ENCODE measurements at places on chromosomes 11 and 22.

DNA sequence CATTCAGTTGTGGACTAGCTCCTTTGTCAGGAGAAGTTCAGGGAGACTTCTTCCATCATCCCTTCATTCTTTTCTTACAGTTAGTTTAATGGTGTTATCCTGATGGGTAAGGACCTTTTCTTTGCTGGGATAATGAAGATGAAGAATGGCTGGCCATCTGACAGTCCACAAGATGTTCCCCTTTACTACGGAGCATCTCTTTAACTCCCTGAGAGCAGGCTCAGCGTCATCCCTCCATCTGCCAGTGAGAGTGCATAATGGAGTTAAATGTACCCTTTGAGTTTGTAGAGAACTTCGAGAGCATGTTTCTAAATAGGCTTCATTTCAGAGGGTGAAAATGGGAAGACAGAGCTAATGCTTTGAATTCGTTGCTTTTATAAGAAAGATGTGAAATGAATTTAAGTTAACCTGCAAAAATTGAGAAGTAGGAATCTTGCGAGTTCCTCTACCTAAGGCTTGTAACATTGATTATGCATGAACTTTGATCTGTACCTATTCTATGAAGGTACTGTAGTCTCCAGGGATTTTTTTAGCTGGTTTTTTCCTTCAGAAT, 1.7 kb downstream of the EP300 start:
- DNase-seq: peak; percentile 54

GRCh38 chr11:121520243-121521144, 67.7 kb upstream of the SORL1-AS1 start:
- no peak for DNase-seq

- DNase-seq: no peak
These were observed 12.1 kb upstream of the KCTD17 start for GRCh38 chr22:37039466-37039865.

DNA sequence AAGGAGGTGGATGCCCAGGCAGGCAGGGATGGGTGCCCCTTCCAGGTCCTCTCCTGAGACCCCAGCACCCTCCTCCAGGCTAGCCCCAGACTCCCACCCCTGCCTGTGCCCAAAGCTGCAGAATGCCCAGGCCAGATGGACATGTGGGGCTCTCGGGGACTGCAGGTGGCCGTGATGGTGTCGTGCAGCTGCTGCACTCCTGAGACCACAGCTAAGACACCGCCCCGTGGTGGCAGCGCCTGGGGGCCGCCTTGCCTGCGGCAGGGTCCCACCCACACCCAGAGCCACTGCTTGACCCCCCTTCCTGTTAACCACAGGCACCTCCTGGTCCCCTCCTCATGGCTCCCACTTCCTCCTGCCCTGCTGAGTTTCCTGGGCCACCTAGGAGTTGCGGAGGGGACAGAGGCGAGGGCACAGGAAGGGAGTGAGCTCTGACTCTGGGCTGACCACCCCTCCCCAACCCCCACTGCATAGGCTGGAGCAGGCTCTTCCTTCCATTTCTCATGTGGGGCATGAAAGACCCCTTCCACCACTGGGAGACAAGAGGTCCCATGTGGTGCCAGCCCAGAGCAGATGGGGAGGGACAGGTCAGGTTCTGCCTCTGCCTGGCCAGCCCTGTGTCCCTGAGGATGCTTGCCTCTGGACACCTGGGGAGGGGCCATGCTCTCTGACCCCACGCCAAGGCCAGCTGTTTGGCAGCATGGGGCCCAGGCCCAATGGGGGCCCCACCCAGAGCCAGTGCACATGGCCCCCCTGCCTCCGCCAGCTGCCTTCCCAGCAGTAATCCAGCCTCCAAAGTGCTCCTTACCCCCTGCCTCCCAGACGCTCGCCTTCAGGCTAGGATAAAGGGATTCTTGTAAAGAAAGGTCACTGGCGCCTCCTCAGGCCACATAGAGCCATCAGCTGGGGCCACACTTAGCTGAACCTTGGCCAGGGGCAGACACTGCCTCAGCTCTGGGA, 29.3 kb downstream of the OSBPL5 start:
- DNase-seq: peak; percentile 77

- DNase-seq: no peak
These were observed 21.0 kb downstream of the FLI1 start for GRCh38 chr11:128714881-128715280.

GRCh38 chr11:83881428-83881827, 595.3 kb upstream of the CCDC90B start:
- no peak for DNase-seq

DNA sequence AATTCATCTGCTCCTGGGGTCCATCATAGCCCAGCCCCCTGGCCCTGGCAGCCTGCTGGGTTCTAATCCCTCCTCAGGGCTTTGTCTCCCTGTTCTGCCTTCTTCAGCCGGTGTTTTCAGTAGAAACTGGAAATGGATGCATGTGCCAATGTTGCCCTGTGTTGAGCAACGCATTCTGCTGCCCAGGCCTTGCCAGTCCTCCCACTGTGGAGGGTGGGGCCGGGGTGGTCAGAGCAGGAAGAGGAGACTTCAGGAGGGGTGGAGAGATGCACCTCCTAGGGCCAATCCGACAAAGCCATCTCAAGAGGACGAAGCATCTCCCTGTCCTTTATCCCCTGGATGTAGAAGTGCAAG, 27.6 kb upstream of the ZBTB16 start:
- DNase-seq: no peak

- no peak for DNase-seq
These were observed 61.4 kb upstream of the CHRM4 start for GRCh38 chr11:46452918-46453517.

DNA sequence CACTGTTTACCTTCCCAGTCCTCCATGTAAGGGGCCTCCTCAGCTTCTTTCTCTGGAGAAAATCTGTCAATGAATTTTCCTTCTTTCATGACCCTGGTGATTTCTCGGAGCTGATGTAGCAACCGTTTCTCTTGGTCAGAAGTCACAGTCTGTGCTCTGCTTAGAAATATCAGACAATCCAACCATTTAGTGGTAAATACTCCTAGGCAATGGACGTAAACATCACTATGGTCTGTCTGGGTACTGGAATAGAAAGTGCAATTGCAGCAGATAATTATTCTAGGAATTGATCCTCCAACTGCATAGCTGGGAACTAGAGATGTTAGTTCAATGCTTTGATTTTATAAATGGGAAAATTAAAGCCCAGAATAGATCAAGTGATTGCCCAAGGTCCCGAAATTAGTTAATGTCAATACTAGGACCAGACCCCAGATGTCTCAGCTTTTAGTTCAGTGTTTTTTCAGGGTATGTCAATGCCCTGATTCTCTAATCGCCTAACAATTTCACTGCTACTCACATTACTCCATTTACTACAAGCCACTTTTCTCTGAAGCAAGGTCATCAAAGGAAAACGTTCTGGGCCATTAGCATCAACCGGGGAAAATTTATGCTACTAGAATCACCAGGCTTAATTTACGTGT, 42.1 kb downstream of the RIC3 start:
- DNase-seq: no peak

GRCh38 chr11:60530454-60531100, 15.4 kb downstream of the MS4A13 start:
- no peak for DNase-seq

- DNase-seq: no peak
These were observed 34.8 kb upstream of the VWA5A start for GRCh38 chr11:124080327-124081001.

- no peak for DNase-seq
These were observed 25.5 kb downstream of the NNMT start for GRCh38 chr11:114321621-114322257.

DNA sequence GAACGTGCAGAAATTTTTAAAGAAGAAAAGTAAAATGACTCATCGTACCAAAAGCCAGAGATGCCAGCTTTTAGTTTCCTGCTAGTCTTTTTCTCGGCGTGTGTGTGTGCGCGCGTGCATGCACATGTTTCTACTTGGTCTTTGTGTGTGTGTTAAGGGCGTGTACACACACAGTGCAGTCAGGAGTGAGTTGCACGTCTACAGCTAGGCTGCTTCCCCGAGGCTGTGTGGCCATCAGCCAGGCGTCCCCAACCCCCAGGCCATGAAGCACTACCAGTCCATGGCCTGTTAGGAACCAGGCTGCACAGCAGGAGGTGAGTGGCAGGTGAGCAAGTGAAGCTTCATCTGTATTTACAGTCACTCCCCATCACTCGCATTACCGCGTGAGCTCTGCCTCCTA, 36.4 kb downstream of the KCNQ1 start:
- no peak for DNase-seq

DNA sequence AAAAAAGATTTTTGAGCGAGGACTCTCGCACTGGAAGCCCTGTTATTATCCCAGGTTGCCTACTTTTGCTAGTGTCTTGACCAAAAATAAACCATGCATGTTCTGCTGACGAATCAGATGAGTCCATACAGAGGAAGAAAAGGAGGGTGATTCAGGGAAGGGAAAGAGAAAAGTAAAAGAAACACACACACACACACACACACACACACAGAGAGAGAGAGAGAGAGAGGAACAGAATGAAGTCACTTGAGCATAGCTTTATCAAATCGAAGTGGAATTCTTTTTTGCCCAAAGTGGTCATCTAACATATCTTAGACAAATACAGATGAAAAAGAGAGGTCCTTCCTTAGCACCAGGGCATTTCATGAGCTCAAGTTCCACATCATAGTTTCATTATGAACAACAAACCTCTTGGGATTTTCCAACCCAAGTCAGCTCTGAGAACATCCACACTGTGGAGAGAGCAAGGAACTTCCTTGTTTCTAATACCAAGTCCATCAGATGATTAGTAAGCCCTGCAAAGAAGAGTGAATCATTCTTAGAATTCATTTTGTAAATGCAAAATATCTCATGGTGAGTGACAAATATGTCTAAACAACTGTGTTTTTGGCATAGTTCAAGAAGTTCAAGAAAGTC, 7.7 kb upstream of the MMP12 start:
- DNase-seq: no peak

DNA sequence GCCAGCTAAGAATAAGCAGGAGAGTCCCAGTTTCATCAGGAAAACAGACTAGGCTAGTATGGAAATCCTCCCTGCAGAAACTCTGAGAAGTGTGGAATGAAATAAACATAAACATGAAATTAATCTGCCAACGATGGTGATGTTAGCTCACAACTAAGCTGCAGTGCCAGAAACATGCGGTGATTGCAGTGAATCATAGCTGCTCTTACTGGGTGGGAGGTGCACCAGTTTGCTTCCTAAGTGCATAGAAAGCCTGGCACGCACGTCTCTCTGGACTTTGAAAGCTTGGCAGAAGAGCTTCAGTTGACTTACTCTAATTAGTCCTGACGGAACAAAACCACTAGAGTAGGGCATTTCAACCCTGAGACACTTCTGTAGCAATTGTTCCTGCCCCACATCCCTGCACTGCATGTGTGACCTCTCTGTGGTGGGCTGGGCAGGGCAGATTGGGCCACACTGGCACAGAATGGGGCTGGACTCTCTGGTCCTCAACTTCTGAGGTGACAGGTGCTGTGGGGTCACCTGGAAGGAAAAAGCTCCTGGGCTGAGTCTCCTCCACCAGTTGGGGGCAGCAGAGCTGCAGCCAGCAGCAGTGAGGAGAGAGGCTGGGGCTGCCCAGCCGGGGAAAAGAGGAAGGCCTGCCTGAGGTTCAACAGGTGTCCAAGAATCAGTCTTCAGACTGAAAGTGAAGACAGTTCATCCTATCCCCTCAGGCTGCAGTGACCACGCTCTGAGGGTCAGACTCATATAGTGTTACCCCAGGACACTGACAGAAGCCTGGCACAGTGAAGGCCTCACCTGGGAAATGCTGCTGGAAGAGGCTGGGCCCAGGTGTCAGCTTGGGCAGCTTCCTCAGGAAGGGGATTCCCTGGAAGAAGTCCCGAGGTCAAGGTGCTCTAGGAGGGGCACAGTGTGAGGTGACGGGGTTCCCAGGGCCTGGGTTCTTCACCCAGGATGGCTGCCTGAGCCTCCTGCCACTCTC, 40.5 kb downstream of the GGTLC2 start:
- DNase-seq: peak; percentile 55

- DNase-seq: no peak
These were observed 1.4 kb upstream of the TP53I11 start for GRCh38 chr11:44952082-44952481.

DNA sequence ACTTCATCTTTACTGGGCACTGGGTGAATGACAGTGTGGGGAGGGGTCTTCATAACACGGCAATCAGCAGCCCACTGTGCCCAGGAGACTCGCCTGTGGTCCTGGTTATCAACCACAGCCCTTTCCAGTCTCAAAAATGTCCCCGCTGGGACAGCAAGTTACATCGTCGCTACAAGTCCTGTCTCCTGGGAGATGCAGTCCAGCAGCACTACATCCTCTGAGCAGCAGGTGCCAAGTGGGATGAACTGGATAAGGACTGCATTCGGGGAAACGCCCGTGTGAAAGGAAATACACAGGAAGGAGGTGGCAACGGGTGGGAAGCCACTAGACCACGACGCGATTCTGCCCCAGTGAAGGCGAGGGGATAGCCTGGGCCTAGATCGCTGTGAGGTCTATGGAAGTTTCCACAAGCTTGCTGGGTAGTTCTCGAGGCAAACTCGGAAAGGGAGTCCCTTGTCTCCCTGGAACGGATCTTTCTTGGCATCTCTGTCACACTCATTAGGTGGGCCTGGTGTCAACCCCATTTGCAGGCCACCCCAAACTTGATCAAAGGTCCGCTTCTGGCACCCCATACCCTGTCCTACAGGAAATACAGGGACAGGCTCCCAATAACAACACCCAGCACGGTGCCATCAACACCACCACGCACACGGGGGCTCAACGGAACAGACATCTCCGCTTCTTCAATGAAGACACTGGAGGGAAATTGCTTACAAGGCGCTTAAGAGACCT, 4.4 kb downstream of the ASCL2 start:
- DNase-seq: no peak

GRCh38 chr11:23859087-23859486, 637.8 kb upstream of the LUZP2 start:
- DNase-seq: no peak

- no peak for DNase-seq
These were observed 108.6 kb upstream of the ASPHD2 start for GRCh38 chr22:26320447-26320846.

GRCh38 chr11:134429106-134429505, 17.1 kb upstream of the B3GAT1 start:
- DNase-seq: no peak

DNA sequence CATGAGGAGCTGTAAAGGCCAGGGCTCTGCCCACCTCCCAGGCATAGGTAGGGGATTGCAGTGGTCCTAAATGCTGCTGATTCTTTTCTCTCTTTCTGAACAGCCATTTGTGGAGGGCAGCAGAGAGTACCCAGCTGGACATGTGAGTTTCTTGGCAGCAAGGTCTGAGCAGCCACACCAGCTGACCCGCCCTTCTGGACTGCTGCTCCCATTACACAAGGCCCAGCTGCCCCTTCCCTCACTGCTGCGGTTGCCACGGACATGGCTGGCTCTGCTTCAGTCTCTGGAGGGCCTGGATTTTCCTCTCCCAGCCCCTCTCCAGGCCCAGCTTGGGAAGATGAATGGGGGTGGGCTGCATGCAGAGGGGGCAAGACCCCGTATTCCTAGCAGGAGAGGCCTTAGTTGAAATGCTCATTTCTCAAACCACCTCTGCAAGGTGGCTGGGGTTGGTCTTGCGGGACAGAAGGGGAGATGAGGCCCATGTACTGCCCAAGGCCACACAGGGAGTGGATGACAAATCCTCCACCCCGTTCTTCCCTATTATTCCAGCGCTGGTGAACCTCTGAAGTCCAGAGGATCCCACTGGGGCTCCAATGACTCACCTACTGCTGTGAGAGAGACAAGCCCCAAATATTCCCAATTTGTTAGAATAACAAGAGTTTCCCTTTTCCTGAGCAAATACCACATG, 4.6 kb downstream of the LGALS12 start:
- peak; percentile 11 for DNase-seq

- no peak for DNase-seq
These were observed 905.5 kb upstream of the RAG2 start for GRCh38 chr11:37503411-37504059.

All from neural progenitor cell (in vitro differentiated cells).